RCC 7860 (cell line): ENCODE measurements at places on chromosomes 13 and 19.

DNA sequence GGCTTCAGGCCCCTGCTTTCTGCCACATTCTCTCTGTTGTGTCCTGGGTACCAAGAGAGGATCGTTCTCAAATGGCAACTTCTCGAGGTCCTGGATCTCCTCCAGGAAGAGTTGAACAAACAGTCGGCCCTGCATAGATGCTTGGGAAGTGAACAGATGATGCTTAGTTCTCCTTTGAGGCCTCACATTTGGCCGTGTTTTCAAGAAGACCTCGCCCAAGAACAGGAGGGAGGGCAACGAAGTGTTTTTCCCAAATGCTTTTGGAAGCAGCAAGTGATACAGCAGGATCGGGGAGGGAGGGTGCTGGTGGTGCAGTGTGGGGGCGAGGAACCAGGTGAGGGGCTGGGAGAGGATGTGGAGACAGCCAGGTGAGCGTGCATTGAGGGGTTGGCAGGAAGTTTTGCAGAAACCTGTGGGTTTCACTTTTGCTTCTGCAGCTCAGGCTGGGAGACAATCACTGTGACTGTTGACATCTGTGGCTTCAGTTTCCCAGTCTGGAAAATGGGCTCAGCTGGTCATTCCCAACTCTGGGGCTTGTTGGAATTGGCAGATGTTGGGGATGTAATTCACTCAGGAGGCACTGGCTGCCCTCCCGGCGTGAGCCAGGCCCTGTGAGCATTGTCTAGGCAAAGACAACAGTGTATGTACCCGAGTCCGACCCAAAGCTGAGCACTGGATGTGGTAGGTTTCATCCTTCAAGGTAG lies 21.6 kb downstream of the MAST3 start:
- no peak for DNase-seq

GRCh38 chr13:114065926-114066774 lies 66.3 kb downstream of the RASA3 start:
- DNase-seq = no peak

DNA sequence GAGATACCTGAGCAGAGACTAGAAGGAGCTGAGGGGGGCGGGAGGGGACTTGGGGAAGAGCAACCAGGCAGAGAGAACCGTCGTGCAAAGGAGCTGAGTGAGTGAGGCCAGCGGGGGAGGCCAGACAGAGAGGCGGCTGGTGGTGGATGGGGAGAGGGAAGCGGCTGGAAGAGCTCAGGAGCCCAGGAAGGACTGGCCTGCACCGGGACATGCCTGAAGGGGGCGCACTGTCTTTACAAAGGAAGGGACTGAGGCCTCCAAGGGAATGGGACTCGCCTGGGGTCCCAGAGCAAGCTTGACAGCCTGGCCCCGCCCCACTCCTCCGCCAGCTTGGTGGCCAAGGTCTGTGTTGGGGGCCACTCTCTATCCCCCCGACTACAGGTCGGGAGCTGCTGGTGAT lies 14.9 kb downstream of the ONECUT3 start:
- no peak for DNase-seq

DNA sequence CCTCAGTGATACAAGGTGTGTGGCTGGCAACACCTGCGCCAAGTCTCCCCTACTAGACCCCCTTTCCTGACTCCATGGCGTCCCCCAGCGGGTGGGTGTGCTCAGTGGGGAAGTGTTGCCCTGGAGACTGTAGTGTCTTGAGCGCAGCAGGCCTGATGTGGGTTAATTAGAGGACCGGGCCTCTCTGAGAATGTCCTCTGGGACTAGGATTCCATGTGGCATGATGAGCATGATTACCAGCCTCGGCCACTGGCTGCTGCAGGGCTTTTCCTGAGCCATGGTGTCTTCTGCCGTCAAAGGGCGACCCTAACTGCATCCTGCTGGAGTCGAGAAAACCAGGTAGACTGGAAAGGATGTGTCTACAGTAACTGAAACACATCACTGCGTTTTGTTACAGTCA lies 28.1 kb downstream of the MICOS13 start:
- DNase-seq = no peak

- no peak for DNase-seq
Observed at GRCh38 chr13:113458253-113459065, 5.2 kb upstream of the ADPRHL1 start.

- peak; percentile 74 for DNase-seq
Observed at GRCh38 chr19:18044825-18045304, 36.9 kb downstream of the ARRDC2 start.

DNA sequence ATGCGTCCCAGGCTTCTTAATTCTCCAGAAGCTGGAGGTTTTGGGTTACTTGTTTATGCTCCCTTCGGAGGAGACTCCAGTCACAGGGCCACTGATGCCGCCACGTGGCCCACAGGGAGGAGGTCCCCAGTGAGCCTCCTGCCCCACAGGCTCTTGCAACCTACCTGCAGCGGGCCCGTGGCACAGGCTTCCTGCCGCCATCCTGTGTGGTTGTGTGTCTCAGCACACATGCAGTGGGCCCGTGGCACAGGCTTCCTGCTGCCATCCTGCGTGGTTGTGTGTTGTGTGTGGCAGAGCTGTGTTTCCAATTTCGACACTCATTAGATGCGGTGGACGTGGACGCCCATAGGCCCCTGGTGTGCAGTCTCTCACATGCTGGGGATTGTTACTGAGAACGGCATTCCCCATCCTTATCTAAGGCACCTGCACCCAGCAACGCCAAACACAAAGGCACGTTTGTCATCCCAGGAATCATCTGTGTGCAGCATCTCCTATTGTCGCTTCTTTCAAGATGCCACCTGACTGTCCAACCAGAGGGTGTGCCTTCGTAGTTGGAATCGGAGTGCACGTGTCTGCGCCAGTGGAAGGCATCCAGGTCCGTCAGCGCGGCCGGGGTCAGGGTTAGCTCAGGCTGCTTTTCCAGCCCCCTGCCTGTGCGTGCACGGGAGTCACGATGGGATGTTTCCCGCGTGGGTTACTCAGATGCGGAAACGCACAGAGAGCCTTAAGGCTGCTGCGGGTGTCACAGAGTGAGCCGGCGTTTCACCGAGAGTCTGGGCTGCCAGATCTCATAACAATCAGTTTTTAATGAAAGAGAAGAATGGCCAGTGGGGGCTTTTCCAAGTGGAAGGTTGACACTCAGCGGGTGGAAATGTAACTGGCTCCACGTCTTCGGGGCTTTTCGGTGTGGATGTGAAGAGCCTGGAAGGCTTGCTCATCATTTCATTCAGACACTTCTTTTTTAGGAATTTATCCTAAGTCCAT lies 119.8 kb downstream of the ATP11A start:
- no peak for DNase-seq

DNA sequence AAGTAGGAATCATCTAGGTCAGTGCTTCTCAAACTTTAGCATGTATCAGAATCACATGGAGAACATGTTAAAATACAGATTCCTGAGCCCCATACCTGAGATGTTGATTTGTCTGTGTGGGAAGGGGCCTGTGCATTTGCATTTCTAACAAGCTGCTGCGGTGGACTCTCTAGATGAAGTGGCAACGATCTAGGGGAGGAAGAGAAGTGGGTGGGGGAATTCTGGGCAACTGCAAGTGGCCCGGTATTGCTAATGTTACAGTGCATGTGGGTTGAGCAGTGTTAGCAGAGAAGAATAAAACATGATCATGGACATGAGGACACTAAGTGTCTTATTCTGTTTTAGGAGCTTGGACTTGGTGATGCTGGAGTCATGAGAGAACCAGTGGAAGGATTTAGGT lies 329.0 kb downstream of the OLFM4 start:
- DNase-seq = no peak
